ENCODE measurements at places on chromosomes 2 and 18. TPM values are rescaled to one million over a fixed set of nuclear protein-coding genes. Genes with fewer than 3 reads are reported as not detected.

Gene DOCK10
- 3.4 TPM for total RNA-seq

Gene SIX3
- total RNA-seq = not detected

Gene PSD4
- 0.16 TPM for total RNA-seq

Gene SDC1
- total RNA-seq = 40.5 TPM

Gene REG1B
- not detected for total RNA-seq

Gene NGEF
- total RNA-seq = 52.2 TPM

Gene DUSP19
- 0.86 TPM for total RNA-seq

Gene VIT
- 7.9 TPM for total RNA-seq

Gene DQX1
- not detected for total RNA-seq

DNA sequence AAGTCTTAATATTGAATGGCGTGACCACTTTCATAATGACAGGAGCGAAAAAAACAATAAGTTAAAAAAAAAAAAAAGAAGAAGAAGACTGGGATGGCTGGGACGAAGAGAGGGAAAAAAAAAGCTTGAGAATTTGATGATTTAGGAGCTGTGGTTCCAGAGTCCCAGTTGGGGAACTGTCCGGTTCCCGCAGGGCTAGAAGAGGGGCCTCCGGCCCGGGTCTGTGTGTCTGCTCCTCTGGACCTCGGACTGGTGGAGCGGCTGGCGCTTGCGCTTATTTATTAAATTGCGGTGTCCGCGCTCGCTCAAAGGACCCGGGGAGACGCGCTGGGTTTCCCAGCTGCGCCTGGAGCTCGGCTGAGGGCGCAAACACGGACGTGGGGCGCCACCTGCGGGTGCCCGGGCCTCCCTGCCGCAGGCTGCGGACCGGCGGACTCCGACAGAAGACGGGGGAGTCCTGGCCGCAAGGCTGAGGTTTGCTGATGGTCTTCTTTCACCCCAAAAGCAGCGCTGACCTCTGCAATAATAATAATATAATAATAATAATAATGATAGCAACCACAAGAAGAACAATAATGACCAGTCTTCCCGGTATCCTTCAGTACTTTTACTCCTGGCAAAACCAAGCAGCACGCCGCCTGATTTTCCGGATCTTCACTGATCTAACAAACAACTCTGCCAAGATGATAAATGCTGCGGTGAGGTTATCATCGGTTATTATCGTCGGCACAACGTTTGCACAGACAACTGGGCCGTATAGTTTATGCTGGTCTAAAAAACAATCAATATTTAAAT lies at the start of gene CBLN2:
Gene CBLN2 (minus strand): TSS at position 251 of the 795 bp plus-strand sequence. CDS start 2,182 bp downstream, outside the sequence.
- peak; percentile 66 for DNase-seq

DNA sequence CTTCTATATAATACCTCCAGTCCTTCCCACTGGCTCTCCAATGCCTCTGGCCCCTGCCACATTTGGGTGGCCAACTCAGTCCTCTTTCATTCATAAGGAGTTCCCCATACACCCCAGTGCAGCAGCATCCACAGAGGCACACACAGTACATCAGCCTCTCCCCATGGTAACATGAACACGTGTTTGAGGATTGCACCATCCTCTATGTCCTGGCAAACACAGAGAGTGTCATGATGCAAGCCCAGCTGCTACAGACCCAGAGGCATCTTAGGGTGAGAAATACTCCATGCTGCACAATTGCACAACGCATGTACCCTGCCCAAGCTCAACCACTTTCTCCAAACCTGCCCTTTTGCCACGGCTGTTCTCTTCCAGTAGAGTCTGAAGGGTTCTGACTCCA lies 11.5 kb downstream of the IGFBP5 start:
- peak; percentile 54 for DNase-seq

DNA sequence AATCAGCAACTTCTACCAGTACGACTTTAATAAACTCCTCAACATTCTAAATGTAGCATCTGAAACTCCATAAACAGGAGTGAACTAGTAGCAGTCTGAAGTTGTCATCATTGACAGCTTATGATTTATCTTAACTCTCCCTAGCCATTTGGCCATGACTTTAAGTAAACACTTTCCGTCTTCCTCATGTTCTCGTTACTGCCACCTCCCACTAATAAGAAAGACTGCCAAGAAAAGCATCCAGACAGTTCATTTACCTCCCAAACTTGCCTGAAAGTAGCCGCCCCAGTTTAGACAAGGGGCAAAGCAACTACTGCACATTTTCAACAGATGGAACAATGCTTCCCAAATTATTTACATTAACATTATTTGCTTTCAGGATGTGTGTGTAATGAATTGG lies 287.5 kb downstream of the OSR1 start:
- DNase-seq = no peak

GRCh38 chr2:231568098-231568784 lies 24.4 kb upstream of the TEX44 start:
- DNase-seq = no peak

GRCh38 chr2:136399667-136400289 lies 281.8 kb upstream of the CXCR4 start:
- DNase-seq = no peak

DNA sequence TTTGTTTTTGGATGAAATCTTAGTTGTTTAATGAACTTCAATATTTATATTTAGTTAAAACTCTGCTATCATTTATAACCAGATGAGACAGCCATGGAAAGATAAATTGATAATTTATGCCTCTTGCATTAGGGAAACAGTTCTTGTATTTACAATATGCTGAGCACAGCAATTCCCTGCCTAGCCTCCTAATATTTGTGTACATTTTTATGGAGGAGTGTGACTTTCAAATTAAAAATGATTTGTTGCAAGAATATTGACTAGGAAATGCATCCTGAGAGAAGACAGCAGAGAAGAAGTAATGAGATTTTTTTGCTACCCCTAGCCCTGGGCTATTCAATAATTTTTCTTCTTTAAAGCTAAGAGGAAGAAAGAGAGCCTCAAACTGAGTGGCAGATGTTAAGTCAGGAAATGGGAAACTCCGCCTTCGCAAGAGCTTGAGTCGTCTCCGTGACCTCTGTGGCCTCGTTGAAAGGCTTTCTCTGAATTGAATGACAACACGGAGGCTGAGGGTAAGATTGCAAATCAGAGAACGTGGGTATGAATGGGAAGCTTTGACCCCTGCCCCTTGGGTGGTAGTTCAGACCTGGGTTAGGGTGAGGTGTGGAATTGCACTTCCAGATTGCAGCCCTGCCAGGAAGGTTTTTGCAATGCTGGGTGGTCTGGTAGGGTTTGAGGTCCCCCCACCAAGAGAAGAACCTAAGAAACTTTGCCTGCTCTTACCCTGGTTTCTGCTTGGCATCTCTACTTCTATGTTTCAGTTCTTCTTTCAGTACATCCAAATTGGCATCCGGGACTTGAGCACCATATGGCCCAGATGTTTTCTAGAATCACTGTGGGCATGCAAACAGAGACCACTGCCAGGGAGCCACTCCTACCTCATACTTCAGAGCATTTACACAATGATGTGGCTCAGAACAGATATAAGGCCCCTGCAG lies 210.3 kb upstream of the RBMS1 start:
- DNase-seq = no peak

Data from MG63 (cell line).